ENCODE measurements at places on chromosomes 12 and 14.

DNA sequence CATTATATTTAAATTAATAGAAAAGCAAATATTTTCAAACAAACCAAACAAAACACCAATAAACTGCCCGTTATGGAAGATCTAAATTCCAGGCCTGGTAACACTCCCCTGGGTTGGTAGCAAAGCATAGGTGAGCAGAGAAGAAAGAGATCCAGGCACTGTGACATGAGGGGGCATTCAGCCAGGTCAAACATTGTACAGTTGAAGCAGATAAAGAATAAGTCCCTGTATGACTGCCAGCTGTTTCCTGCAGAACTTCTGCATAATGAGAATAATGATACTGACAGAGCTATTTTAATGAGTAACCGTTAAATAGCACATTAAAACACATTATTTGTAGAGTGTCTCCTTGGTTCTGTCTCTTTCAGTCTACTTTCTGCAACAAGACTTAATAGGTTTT lies 35.4 kb downstream of the SLC38A1 start:
- DNase-seq = no peak

DNA sequence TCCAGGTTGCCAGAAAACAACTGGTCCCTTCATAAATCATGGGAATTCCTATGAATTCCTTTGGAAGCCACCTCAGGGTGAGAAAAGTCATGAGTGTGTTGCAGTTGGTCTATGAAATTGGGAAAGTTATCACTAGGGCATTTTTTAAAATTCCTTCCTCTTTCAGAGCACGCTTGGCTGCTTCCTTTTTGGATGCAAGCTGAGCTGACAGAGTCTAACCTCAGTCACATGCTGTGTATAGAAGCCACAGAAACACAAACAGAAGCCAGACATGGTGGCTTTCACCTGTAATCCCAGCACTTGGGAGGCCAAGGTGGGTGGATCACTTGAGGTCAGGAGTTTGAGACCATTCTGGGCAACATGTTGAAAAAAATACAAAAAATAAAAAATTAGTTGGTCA lies 21.7 kb upstream of the HELB start:
- no peak for DNase-seq

- no peak for DNase-seq
Observed at GRCh38 chr14:59358102-59358501, 107.1 kb downstream of the GPR135 start.

DNA sequence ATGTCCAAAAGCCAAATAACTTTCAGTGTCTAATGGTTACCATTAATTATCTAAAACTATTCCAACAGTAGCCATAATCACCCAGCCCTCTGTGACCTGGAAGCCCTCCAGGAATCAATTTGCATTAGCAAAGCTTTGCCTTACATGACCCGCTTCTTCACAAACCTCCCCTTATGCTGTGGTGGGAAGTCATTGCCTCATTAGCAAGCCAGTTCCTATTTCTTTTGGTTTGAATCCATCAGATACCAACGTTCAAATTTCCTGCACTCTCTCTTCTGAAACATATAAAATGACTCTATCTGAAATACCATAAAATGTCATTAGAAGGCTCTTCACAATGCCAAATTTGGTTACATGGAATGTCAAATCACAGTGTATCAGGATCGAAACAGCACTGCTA lies 268.3 kb upstream of the PRKD1 start:
- DNase-seq = no peak

GRCh38 chr12:24561882-24562770 lies 386.8 kb downstream of the BCAT1 start:
- no peak for DNase-seq

DNA sequence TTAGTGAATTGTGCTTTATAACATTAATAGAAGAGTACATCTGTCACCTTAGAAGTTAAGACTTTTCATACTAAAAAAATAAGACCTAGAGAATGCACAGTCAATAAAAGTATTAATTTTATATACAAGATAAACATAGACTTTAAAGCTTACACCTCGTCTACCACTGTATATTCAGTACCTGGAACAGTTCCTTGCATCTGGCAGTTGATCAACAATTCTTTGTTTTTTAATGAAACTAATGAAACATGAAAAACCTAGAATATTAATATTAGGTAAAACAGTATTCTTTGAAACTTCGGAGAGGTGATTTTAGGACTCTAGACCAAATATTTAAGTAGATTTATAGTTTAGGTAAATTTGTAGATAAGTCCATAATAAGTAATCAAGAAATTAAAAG lies 4.3 kb downstream of the GOLT1B start:
- no peak for DNase-seq

DNA sequence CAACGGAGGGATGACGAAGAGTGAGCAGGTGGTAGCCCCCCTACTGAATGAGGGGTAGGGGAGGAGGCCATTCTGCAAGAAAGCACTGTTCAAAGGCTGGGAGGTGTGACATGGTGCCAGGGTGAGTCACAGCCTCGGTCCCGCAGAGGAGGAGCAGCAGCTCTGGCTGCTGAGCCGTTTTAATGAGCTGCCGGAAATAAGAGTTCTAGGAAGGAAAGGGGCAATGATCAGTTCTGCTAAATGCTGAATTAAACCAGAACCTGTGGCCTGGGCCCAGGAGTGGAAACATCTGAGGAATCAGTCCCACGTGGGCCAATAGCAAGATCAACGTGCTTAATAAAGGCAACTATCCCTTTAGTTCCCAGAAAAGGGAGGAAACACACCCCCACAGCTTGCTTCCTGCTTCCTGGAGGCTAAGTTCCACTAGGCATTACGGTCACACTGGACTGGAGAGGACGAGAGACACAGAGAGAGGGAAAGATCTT lies 3.6 kb downstream of the ABCD4 start:
- DNase-seq = no peak

GRCh38 chr12:48199774-48200221 lies 3.3 kb downstream of the OR10AD1 start:
- DNase-seq = no peak

- peak; percentile 89 for DNase-seq
Observed at GRCh38 chr12:53499266-53500141, at the start of gene MAP3K12. Gene MAP3K12 (minus strand): TSS chr12:53499458. CDS start chr12:53487391, 12,067 bp downstream.

DNA sequence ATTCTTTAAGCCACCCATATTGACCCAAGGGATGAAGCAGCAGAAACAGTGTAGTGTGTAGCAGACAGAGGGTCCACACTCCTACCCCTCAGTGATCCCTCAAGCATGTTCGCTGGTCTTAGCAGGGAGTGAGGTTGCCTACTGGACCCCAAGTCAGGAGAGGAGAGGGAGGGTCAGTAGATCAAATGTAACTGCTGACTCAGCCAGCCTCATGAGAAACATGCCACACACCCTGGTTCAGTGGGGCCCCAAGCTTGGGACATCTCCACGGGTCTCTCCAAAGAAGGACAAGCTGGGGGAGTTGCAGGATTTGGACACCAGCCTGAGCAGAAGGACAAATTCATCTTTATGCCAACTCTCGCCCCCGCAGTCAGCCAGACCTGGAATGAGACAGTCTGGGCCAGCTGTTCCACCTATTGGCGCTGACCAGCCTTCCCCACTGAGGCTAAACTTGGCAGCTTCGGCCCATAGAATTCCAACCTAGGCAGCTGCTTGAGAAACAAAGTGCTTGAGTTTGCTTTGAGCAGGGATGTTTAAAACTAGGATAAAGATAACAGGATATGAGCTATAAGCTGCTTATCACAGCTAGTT lies 66.0 kb upstream of the ACTN1 start:
- DNase-seq = no peak

GRCh38 chr12:72610854-72611358 lies 338.7 kb downstream of the TRHDE start:
- DNase-seq = no peak

DNA sequence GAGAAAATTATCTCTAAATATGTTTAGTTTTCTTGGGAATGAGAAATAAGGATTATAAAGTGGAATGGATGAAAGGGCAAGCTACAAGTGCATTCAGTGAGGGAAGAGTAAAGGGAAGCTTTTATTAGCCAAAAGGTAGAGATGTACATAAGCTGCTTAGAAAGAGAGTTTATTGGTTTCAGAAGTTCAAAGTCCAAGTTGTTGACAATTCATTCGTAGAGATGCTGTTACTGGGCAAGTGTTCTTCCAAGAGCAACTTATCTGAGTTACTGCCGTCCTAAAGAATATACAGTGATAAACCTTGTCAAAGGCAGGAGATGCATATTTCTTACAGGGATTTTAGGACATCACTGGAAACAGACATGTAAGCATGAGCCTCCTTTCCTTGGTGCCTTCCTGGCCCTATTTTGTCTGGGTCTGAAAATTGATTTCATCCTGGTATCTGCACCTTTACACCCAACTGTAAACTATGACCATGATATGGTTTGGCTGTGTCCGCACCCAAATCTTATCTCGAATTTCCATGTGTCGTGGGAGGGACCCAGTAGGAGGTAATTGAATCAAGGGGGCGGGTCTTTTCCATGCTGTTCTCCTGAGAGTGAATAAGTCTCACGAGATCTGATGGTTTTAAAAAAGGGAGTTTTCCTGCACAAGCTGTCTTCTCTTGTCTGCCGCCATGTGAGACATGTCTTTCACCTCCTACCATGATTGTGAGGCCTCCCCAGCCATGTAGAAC lies 46.8 kb downstream of the TRMT5 start:
- no peak for DNase-seq

DNA sequence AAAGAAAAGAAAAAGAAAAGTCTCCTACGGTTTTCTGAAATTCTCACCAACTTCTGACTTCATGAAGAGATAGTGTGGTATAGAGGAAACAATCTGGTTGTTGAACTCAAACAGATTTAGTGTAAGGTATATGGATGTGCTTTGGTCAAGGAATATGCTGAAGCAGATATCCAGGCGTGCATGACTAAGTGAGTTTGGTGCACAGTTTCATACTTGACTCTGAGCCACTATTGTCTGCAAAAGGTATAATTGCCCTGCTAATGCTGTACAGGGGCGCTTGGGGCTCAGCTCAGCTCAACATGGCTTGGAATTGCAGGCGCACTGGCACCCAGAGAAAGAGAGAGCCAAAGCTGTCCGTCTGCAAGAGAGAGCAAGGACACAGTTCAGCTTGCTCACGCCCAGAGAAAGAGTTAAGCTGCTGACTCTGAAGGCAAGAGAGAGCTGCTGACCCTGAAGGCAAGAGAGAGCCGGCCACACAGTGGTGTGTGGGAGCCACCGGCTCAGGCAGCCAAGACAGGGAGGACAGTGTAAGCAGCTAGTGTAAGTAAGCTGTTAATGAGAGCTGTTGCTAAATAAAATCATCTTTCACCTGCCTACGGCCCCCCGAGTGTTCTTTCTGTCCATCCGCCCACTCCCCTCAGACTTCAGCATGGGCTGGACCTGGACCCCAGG lies 66.4 kb upstream of the SLC38A4 start:
- no peak for DNase-seq

GRCh38 chr12:57536597-57536942 lies 10.4 kb downstream of the DCTN2 start:
- no peak for DNase-seq

- no peak for DNase-seq
Observed at GRCh38 chr12:62468397-62468796, 1.8 kb downstream of the MON2 start.

- no peak for DNase-seq
Observed at GRCh38 chr14:61866932-61867920, 105.0 kb downstream of the SNAPC1 start.

- no peak for DNase-seq
Observed at GRCh38 chr14:80213602-80214001, 2.3 kb upstream of the DIO2 start.

GRCh38 chr12:58206876-58207275 lies 265.5 kb downstream of the ATP23 start:
- no peak for DNase-seq

DNA sequence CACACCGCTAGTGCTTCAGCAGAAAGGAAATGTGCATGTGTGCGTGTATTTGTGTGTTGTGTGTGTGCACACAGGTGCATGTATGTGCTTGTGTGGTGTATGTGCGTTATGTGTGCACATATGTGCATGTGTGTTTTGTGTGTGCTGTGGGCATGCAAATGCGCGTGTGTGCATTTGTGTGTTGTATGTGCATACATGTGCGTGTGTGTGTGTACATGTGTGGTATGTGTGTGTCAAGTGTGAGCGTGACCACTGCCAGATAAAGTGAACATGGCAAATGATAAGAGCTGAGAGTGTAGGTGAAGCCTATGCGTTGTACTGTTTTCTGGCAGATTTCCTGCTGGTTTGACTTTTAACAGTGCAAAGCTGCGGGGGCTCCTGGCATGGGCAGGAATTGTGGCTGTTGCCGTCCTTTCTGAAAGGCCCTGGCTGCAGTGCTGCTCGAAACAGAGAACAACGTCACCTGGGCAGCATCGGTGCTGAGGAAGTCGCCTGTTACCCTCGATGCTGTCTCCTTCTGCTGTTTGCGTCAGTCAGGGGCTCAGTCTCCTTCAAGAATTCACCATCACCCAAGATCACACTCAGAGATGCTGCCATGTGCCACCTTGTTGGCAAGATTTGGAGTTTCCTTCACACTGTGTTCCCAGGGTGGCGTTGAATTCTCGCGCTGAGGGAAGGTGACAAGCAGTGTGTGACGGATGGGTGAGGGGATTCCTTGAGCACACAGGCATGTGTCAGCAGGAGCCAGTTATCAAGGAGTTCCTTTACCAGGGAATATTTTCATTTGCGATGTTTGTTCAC lies 56.1 kb downstream of the ADGRD1 start:
- DNase-seq = no peak

DNA sequence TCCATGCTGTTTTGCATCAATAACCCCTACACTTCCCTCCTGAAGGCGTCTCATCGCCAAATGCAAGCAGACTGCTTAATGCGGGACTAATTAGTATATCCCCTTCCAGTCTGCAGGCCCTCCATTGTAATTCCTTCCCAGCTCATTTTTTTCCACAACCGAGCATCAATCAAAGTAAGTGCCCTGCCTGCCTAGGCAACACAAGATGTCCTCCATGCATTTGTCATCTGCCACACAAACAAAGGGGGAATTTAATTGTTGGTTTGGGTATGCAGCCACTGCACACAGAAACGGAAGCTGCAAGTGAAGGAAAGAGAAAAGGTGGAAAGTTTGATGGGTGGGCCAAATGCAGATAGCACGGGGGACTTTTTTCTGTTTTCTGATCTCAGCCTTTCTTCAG lies 168.0 kb downstream of the EGLN3 start:
- DNase-seq = no peak

- DNase-seq = no peak
Observed at GRCh38 chr12:58502841-58503240, 417.5 kb downstream of the LRIG3 start.

GRCh38 chr12:116604178-116604895 lies 45.2 kb downstream of the MAP1LC3B2 start:
- no peak for DNase-seq

DNA sequence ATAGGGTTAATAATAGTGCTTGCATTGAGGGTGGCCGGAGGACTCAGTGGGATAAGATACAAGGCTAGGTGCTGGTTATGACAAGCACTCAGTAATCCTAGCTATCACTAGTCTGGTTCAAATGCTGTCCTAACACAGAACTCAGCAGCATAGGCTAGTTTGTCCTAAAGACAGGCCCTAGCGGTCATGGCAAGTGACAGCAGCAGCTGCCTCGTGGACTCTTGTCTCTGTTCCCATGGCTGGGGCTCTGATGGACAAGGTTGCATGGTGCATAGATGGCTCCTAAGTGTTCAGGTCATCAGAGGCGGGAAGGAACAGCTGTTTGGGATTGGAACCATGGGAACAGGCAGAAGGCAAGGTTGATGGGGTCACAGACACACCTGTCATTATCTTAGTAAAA lies 42.4 kb upstream of the IGF1 start:
- DNase-seq = no peak
